ENCODE measurements at places on chromosomes 12 and 14. TPM values are rescaled to one million over a fixed set of nuclear protein-coding genes. Genes with fewer than 3 reads are reported as not detected.
A peak's percentile ranks its signal among the peaks of the same experiment; 100 is the strongest.

GRCh38 chr14:59081720-59082119 lies 106.7 kb upstream of the DAAM1 start:
- no peak for DNase-seq

- DNase-seq = no peak
Observed at GRCh38 chr12:49476091-49476490, 62.7 kb upstream of the KCNH3 start.

- no peak for DNase-seq
Observed at GRCh38 chr12:26715232-26715631, 117.8 kb downstream of the ITPR2 start.

DNA sequence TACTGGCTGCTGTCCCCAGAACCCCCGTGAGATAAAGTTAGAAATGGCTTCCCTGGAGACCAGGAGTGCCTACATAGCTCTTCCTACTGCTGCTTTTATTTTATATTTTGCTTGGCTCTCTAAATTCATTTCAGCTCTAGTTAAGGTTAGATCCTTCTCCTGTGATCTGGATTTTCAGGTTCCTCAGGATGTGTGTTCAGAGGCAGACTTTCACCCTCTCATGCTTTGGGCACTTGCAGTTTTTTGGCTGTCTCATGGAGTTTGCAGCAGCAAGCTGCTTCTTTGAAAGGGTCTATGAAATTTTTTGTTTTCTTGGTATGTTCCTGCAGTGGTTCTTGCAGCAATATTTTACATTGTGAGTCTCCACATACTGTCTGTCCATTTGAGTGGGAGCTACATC lies 93.3 kb downstream of the ATP23 start:
- no peak for DNase-seq

DNA sequence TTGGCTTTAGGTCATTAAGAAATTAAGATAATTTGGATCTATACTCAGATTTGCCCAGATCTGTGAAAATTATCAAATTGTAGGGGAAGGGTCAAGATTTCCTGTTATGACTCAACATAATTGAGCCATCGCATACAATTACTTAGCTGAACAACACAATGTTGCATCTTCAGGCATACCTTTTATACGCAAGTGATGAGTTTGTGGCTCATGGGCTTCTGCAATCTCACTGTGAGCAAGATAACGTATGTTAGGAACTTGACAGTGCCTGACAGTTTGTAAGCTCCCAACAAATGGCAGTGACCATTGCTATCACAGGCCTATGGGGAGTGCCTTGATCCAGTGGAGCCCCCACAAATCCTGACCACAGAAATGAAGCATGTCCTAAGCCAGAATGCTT lies 199.7 kb downstream of the BCAT1 start:
- DNase-seq = no peak

DNA sequence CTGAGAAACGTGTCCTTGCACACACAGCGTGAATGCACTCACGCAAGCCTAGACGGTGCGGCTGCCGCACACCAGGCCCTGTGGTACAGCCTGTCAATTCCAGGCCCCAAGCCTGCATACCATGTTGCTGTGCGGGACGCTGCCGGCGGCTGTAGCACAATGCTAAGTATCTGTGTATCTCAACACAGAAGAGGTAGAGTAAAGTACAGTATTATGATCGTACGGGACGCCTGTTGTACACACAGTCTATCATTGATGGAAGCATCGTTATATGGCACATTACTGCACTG lies 45.0 kb downstream of the AMN start:
- no peak for DNase-seq

- DNase-seq = no peak
Observed at GRCh38 chr12:85155791-85156190, 119.6 kb downstream of the LRRIQ1 start.

DNA sequence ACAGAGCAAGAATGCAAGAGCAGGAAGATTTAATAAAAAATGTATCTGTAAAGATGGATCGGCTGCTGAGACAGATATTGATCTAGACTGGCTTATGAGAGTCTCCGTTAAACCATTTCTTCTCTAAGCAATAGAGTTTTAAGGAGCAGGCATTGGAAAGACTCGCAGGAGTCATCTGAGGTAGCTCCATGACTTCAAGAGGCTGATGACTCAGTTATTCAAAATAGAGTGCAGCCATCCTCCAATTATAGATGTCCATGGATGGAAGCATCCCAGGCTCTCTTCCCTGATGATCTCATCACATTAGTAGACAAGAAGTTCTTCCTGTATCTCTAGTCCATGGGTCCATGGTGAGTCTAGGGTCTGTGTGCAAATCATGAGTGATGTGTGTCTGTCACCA lies 638.3 kb upstream of the TMEM132C start:
- no peak for DNase-seq

DNA sequence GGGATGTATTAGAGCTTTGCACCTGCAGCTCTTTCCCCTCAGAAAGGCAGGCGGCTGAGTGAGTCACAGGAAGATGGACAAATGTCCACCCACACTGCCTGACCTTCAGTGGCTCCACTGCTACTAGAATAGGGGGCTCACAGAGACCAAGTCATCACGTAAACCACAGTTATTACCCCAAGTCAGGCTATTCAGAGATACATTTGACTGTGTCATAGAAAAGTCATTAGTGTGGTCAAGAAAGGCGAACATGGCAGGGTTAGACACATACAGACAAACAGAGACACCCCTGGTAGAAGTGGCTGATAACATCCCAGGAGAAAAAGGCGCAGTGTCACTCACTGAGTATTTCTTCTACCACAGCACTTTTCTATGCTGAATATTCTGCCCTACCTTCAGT lies 36.0 kb downstream of the GCH1 start:
- no peak for DNase-seq

DNA sequence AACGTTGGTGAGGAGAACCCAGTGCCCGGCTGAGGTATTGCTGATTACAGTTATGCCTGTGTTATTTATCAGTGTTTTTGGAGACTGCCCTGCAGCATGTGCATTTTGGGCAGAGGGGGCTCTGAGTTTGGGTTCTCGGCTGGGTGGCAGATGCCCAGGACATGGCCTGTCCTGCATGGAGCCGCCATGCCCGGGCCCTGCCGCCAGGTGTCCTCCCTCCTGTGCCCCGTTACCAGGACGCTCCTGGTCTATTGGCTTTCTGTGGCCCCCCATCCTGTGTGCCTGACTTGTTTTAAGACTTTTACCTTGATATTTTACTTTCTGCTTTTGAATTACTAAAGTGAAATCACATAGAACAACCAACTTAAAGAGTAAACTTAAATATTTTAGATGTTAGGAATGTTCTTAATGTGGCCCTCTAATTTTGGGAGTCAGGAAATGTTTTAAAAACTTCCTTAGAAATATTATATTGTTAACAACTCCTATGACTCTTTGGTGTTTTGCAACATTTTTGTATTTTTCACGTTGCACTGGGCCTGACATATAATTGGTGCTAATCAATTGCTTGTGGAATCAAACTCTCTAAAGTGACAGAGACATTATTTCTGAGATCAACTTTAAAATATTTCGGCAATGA lies 51.8 kb downstream of the PRIMA1 start:
- peak; percentile 28 for DNase-seq

GRCh38 chr12:86959766-86960458 lies 703.7 kb upstream of the MGAT4C start:
- no peak for DNase-seq

The MANSC4 gene
- not detected for total RNA-seq

The STON2 gene
- 12.8 TPM for total RNA-seq

The RAD9B gene
- total RNA-seq = 1.1 TPM

The TAS2R42 gene
- total RNA-seq = not detected

The STAC3 gene
- total RNA-seq = 1.2 TPM

The ASCL1 gene
- total RNA-seq = not detected

The TPPP2 gene
- 1.1 TPM for total RNA-seq

All from Right ventricle myocardium inferior (tissue), 1 donor.